ENCODE measurements at places on chromosomes 13 and 19. TPM values are rescaled to one million over a fixed set of nuclear protein-coding genes. Genes with fewer than 3 reads are reported as not detected.

The GPR12 gene
- not detected for total RNA-seq

The TEAD2 gene
- not detected for total RNA-seq

The FBXO27 gene
- total RNA-seq: 0.86 TPM

The ZNF98 gene
- total RNA-seq: not detected

The DHX34 gene
- 26.5 TPM for total RNA-seq

The CEACAM4 gene
- total RNA-seq: 0.28 TPM

The ZSWIM9 gene
- total RNA-seq: 11.8 TPM

The RNF225 gene
- not detected for total RNA-seq

The RAB8A gene
- 85.5 TPM for total RNA-seq

The POSTN gene
- not detected for total RNA-seq

The PPM1N gene
- total RNA-seq: 7.9 TPM

The MATK gene
- total RNA-seq: 7.2 TPM

The ELAVL3 gene
- total RNA-seq: not detected

The SIGLEC5 gene
- total RNA-seq: not detected
